ENCODE measurements at places on chromosomes 2 and 18.

DNA sequence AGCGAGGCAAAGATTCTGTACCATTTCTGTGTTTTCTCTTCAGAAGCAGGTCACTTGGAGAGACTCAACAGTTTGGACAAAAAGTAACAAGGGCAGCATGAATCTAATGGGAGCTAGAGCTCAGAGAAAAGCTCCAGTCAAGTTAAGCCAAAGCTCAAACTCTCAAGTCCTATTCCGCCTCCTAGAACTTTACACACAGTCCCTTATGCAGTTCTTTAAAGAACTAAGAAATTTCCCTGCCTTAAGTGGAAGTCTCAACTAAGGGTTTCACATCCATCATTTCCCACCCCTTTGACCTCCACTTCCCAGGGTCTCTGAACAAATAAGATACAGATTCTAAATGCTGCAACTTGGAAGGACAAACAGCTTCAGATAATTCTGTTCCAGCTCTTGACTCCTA is 121.3 kb upstream of the RNU4ATAC start:
- no peak for DNase-seq

- no peak for DNase-seq
These were observed 177.4 kb upstream of the NABP1 start for GRCh38 chr2:191500566-191500883.

DNA sequence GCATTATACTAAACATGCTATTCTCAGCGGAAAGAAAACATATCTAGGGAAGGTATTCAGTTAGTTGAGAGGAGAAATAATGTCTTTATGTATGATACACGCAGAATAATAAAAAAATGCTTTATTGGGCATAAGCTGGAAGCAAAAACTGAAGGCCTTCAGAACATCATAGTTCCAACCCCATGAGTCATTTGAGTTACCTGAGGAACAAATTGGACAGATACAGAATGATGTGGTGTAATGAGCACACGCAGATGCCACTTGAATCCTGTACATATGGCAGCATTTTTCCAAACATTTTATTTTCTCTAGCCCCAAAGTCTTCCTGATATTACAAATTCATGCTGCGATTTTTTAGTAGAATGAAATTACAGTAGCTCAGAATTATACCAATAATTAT is 23.2 kb upstream of the TRIB2 start:
- no peak for DNase-seq

DNA sequence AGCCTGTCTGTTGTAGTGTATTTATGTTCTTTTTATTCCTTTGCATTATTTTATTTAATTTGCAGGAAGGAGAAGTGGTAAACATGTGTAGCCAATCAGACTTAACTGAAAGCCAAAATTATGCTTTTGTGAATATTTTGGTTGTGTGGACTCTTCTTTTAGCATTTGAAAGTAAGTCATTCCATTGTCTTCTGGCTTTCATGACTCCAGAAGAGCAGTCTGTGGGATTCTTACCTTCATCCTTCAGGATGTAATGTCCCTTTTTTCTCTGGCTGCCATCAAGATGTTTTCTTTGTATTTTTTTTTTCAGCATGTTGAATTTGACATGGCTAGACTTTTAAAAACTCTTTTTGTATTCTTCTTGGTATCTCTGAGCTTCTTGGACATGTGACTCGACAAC is 895.2 kb upstream of the ZEB2 start:
- DNase-seq, result no peak

GRCh38 chr18:68034296-68034695 is 517.8 kb upstream of the DSEL start:
- DNase-seq, result peak; percentile 71

- no peak for DNase-seq
These were observed 6.2 kb downstream of the GLI2 start for GRCh38 chr2:120741571-120742561.

GRCh38 chr2:124039762-124040291 is 14.7 kb downstream of the CNTNAP5 start:
- no peak for DNase-seq

DNA sequence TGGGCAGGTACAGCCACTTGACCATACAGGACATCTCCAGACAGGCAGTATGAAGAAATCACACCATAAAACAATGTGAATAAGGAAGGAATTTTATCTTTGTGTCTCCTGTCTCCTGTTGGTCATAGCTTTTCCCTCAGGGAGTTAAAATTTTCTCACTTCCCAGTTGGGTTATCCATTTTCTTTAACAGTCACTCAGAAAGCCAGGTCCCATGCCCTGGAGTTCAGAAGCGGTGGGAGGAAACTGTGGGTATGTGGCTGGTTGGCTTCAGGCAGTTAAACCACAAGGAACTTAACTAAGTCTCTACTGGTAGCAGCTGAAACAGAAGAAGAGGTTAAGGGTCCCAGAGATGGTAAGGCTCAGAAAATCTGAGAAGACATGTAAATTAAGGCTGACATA is 6.5 kb upstream of the SMAD2 start:
- no peak for DNase-seq

DNA sequence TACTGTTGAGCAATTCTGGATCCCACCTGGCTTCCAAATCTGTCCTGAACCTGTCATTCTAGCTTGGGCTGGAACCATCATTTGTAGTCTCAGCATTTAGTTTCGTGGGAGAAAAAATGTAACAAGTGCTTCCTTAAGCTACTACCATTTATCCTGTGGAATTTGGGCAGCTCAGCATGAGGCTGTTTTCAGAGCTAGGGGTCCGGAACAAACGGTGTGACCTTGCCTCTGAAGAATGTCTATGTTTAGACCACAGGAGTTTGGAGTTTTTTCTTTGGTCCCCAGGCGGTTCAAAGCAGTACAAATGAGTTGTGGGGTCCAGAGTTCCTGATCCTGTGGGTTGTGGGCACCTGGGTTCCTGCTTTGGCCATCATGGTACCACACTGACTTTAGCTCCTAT is 59.1 kb upstream of the TMEM178A start:
- DNase-seq, result peak; percentile 13

DNA sequence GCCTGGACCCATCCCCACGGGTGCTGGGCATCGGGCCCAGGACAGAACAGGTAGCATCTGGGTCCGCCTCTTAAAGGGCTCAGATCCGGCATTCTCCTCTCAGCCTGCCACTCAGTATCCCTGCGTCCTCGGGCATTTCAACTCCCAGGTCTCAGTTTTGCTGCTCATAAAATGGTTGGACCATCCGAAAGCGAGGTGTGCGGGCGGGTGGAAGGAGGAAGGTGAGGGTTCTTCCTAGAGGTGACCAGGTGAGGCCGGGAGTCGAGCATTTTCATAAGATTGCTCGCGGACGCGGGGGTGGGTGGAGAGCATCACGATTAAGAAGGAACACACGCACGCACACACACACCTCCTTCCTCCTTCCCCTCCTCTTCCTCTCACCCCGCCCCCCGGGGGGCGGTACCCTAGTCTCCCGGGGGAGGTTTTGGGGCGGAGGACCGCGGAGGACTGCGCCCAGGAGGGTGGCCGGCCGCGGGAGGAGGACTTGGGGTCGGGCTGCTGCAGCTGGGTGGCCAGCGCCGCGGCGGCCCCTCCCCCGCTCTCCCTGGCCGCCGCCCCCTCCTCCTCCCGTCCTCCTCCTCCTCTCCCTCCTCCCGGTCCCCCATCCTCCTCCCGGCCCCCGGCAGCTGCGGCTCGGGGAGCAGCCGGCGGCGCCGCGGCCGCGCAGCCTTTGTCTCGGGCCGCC is 97.9 kb upstream of the GPR45 start:
- peak; percentile 50 for DNase-seq

- DNase-seq, result peak; percentile 44
These were observed 111.9 kb upstream of the COL5A2 start for GRCh38 chr2:189291460-189291859.

DNA sequence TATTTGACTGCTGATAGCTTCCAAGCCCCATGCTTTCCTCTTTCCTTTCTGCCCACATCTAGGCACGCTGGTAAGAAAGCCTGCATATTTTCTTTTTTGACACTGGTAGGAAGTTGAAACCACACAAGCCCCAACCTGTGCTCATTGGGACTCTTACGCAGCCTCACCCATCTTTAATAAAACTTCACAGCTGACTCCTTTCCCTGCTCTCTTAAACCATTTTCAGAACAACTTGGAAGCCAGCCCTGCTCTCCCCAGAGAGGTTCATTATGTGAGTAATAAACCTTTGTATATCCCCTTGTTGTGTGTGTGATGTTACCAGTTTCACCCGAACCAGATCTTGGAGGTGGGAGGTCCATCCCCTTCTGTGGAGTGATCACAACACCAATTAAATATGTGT is 268.4 kb downstream of the GPD2 start:
- no peak for DNase-seq

DNA sequence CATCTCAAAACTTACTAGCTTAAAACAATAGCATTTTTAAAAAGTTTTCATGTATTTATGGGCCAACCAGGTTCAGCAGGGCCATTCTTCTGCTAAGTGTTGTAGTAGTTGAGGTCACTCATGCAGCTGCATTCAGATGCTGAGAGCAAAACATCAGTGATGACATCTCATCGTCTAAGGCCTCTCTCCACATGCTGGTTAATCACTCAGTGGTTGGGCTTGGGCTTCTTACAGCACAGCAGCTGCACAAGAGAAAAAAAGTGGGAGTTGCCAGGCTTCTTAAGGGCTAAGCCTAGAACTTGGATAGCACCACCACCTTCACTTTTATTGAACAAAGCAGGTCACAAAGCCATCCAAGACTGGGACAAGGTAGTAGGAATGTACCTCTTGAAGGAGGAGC is 190.3 kb downstream of the IRS1 start:
- peak; percentile 90 for DNase-seq

DNA sequence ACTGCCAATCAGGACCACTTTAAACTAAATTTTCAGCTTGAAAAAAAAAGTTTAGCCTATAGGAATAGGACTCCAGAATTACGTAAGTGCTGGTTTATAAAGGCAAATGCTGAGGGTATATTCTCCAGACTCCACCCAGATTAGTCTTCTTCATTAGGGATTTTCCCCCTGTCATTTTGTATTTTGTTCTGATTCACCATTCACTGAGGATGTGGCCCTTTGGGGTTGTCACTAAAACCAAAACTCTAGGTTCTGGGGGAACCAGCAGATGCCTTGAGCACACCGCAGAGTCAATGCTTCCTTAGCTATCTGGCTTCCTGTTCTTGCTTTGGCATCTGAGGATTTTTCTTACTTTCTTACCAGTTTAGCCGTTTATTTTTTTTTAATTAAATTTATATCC is 10.5 kb downstream of the SCYGR4 start:
- DNase-seq, result no peak

DNA sequence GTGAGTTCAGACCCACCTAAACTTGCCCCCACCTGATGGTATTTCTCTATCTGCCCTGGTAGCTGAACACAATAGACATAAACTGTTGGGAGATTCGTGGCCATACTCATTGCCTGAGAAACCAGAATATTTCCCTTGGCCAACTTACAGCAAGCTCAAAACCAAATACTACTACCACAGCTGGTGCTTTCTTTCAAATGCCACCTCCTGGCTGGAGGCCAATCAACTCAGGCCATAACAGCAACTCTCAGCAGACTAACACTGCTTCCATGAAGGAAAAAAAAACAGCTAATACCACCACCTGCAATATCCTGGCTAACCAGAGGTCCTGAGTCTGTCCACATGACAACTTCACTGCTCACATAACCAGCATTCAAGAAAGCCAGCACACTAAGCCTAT is 373.1 kb downstream of the CMPK2 start:
- no peak for DNase-seq

DNA sequence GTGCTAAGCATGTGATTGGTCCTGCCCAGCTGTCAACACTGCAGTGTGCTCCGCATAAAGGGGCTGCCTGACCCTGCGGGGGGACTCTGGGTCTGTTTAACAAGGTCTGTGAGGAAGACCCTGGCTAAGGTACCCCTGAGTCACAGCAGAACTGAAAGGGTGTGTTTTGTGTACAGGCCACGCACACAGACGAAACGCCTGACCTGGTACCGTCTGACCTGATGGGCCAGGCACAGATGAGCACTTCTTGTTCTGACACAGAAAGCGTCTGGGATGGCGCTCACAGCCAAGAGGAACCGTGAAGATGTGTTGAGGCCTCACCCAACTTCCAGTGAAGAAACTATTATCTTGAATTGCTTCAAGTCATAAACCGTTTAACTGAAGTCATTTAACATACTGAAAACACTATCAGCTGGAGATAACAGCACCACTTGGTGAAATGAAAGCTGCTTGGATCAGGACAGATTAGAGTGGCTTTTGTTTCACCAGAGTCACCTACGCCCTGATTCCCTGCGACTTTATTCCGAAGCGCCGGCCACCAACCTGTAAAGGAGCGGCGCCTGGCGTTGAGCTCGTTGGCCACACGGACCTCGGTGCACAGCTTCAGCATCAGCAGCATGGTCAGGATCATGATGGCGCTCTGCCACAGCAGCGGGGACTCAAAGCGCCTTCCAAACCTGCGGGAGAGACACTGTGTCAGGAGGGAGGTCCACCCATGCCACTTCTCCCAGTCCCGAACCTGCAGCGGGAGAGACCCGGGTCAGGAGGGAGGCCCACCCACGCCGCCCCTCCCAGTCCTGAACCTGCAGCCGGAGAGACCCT is 8.5 kb downstream of the SLC66A2 start:
- DNase-seq, result no peak

DNA sequence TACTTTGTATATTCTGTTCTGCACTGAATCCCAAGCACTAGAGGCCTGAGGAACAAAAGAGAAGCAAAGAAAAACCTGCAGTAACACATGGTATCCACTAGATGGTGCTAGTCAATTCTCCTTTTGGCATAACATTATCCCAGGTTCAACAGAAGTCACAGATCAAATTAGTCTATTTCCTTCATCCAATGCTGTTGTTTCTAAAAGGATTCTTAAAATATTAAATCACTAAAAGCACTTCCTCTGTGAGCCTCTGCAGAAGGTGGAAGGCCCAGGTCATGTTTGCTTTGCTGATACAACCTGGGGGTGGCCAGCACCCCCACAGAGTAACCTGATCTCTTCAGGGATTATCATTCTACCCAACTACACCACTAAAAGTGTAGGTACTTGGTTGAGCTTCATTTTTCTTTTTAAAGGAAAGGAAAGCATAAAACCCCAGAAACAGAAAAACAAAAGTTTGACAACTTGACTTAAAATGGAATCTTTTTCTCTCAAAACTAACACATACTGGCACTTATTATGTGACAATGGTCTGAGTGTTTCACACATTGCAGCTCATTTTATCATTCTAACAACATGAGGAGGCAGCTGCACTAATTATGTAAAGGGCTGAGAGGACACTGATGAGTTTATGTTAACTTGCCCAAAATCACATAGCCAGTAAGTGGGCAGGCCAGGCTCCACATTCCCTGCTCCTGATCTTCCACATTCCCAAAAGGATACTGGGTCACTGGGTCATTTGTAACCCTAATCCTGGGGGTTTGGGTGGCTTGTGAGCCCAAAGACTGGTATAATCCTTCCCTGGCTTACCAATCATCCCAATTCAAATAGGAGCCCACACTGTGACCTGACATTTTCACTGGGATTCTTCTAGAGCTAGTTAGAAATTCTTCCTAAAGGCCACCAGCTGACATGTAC is 66.8 kb upstream of the DNER start:
- DNase-seq, result peak; percentile 41

All from fibroblast of skin of right biceps (primary cell).